ENCODE measurements at places on chromosomes 6 and 20.

- no peak for DNase-seq
These were observed at the start of gene SLC17A2 for GRCh38 chr6:25930532-25931410. Gene SLC17A2 (minus strand): TSS chr6:25930691. CDS start chr6:25925796, 4,895 bp downstream.

- DNase-seq: no peak
These were observed 199.3 kb downstream of the BACH2 start for GRCh38 chr6:90097356-90097755.

DNA sequence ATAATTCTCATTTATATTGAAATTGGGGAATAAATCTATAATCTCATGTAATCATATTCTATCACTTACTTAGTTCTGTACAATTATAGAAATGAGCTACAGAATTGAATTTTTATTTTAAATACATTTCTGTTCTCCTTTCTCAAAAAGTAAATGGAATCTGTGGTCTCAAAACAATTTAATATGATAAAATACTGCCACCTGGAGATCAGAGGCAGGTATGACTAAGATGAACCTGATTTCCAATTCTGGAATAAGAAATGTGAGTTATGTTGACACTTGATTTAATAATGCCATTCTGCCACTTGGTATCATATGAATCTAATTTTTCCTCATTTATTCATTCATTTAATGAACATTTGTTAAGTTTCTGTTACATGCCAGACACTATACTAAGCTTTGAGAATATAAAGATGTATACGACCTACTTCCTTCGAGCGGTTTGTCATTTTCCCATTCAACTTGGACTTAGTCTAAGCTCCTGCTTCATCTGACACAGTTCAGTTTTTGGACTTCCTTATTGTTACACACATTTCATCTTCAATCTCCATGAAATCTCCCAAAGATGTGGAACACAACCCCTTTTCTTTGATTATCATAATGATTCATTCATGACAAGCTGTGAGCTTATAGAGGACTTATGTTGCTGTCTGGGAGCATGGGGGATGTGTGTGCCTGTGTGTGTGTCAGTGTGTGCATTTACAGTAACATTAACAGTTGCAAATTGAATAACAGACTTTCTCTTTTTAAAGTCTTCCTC lies 7.5 kb upstream of the CCDC28A start:
- DNase-seq: peak; percentile 36

DNA sequence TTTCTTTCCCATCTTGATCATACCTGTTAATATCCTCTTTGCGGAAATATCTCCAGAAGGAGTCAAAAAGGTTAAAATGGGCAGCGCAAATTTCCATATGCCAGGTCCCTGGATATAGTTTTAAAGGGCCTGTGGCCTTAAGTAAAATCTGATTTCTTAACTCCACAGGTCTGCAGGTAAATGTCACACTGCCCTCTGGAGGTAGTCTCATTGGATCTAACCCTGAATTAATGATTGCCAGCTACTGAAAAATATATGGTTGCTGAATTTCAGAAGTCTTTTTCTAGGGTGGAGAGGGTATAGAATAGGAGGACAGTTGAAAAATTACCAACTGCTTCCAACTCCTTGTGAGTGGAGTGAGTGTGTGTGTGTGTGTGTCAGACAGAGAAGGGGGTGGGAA lies 8.5 kb downstream of the MOXD1 start:
- no peak for DNase-seq

- DNase-seq: no peak
These were observed 313.4 kb upstream of the MOCS1 start for GRCh38 chr6:40247516-40248115.

DNA sequence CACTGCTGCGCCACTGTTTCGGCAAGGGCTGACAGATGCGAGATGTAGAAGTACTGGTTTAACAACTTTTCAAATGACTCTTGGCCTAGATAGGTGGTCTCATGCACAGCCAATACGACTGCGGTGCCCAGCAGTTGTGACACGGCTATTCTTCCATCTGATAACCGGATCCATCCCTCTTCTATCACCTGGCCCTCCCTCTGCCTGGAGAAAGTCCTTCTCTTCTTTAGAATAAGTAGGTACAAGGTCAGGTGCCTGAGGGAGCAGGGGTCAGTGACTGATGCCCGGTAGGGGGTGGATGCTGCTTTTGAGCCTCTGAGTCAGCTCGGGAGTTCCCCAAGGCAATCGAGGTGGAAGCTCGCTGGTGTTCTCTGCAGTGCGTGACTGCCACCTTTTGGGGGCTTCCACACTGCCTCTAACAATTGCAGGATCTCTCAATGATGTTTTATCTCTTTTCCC lies 166.8 kb upstream of the GRIK2 start:
- DNase-seq: peak; percentile 10

DNA sequence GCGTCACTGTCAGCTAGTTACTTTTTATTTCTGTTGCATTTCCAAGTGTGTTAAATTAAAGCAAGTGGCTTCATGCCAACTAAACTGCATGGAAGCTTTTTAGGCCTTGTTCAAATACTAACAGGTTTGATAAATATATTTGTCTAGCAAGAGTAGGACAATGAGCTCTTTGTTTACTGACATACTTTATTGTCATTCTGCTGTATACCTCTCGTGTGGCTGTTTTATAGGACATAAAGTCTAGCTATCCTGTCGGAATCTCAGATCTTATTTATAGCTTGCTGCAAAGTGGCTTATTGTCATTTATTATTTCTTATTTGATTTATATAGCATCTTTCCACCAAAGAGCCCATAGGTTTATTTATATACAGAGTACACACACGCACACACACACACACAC lies 711.1 kb downstream of the KIF16B start:
- no peak for DNase-seq

DNA sequence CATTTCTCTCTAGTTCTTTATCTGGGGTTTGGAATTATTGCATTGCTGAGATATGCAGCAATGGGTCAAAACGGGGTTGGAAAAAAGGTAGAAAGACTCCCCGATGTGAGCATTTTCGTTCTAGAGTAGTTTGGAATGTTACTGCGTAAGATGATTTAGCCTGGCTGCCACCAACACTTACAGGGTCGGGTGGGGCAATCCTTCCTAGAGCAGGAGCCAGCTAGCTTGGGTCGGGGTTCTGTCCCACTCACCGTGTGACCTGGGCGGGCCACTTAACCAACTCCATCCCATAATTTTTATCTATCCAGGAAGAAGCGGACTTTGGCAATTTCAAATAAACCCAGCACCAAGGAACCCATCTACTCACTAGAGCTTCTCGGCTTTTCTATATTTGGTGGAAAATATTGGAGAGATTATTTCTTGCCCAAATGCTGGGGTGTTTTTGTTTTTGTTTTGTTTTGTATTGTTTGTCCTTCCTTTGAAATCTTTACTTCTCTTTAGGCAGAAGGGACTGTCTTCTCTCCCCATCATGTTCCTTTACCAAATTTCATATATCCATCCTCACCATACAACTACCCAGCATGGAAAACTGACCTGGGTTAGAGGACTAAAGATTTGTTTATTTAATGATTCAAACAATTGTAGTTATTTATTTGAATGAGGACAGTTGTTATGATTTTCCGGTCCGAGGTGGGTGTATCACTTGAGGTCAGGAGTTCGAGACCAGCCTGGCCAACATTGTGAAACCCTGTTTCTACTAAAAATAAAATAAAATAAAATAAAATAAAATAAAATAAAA lies 72.4 kb downstream of the GPX5 start:
- no peak for DNase-seq

DNA sequence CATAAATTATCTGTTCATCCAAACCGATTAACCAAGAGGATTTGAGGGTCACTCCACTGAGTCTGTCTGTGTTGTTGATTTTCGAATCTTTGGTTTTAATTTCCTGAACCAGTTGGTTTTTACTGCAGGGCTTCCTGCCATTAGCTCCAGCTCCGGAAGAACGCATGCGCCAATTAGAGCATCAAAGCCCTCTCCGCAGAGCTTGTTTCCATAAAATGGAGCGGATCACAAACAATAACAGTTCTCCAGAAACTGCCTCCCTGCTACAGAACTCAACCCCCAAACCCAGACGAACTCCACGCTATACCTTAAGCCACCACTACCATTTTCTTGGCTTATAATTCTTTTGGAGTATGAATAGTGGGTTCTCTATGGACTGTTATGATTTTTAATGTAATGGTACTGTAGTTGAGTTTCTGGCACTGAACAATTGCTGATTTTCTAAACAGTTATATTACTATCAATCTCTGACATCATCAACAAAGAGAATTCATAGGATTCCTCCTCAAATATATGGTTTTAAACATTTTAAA lies 13.8 kb downstream of the TFAP2A start:
- no peak for DNase-seq

DNA sequence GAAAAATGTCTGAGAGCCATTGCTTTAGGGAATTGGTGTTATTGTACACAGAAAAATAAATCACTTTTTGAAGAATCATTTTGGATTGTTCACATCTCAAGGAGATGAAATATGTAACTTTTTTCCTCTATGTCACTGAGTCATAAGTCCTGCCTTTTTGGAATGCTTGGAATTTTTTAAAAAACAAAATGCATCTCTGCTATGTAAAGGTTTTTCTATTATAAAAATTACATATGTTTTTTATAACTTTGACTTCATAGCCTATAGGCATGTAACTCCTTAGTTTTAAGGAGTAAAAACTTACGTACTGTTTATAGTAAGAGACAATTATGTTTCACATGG lies 8.7 kb downstream of the RNF144B start:
- no peak for DNase-seq

- DNase-seq: no peak
These were observed 23.9 kb downstream of the NOL4L start for GRCh38 chr20:32560989-32561830.

DNA sequence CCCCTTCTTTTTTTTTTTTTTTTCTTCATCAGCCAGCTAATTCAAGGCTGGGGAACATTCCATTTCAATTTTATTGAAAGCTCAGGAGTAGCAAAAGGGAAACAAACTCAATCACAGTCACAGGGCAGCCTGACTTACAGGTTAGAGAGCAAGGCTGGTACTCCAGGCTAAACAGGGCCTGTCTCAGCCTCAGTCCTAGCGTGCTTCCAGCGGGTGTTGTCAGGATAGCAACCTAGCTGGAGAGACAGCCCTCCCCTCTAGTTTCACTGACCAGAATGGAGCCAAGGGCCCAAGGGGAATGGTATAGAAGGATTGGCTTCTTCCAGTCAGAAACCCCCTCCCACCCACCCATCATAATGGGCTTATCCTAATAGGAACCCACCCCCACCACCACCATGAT lies 132.9 kb downstream of the PXDC1 start:
- DNase-seq: no peak
